Endothelial cell of umbilical vein (primary cell): ENCODE measurements at places on chromosomes 2 and 18. TPM values are rescaled to one million over a fixed set of nuclear protein-coding genes. Genes with fewer than 3 reads are reported as not detected.
A peak's percentile ranks its signal among the peaks of the same experiment; 100 is the strongest.

The LDAH gene
- total RNA-seq: 24.0 and 24.2 TPM in 2 replicates

- H3K4me3 ChIP-seq: no peak overlapping the region
- DNase-seq: no peak
- no peaks in the 10 kb centered on the region for H3K4me1 ChIP-seq
- no peak overlapping the region for H3K27ac ChIP-seq
Observed at GRCh38 chr2:53509831-53510388, 257.7 kb upstream of the CHAC2 start.

The MYO1B gene
- 51.1 and 55.4 TPM in 2 replicates for total RNA-seq

The CIB4 gene
- not detected in 2 replicates for total RNA-seq

The SERPINB12 gene
- total RNA-seq: not detected in 2 replicates

DNA sequence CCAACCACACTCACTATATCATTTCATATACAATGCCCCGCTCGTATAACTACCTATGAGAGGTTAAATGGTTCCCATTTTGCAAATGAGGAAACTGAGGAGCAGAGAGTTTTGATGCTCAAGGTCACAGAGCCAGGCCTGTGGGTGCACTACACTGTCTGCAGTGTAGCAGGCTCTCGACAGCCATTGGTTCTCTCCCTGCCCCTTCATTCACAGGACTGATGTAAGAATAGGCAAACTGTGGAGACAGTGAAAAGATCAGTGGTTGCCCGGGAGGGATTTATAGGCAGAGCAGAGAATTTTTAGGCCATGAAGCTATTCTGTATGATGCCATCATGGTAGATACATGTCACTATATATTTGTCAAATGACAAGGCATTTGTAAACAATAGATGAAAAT lies 39.0 kb upstream of the LBH start:
- no peaks in the 10 kb centered on the region for H3K27me3 ChIP-seq
- H3K4me1 ChIP-seq: no peaks in the 10 kb centered on the region
- DNase-seq: no peak
- H3K36me3 ChIP-seq: no peaks in the 10 kb centered on the region
- no peak overlapping the region for H3K4me3 ChIP-seq

- H3K27ac ChIP-seq: no peak overlapping the region
- H3K27me3 ChIP-seq: no peaks in the 10 kb centered on the region
- DNase-seq: no peak
- H3K4me1 ChIP-seq: no peaks in the 10 kb centered on the region
Observed at GRCh38 chr2:236051351-236051750, 116.8 kb downstream of the GBX2 start.

DNA sequence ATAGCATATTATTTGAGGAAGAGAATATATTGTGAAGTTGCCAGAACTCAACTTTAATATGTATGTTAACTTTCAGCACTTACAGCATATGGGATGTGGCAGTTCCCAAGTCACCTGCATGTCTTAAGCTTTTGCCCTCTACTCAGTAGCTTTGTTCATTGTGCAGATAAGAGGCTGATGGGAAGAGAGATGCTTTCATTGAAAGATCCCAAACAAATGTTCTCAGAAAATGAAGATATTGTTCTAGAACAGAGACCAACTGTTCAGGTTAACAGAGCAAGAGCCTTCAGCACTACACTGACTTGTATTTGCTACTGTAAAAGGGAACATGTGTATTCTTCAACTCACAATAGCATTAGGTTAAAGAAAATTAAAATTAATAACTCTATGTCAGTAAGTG lies 28.1 kb downstream of the GAREM1 start:
- H3K27ac ChIP-seq: no peak overlapping the region
- no peak for DNase-seq
- no peaks in the 10 kb centered on the region for H3K27me3 ChIP-seq
- no peaks in the 10 kb centered on the region for H3K4me1 ChIP-seq
- H3K4me3 ChIP-seq: no peak overlapping the region

- no peak for DNase-seq
- no peak overlapping the region for H3K27ac ChIP-seq
- H3K4me1 ChIP-seq: no peaks in the 10 kb centered on the region
- no peak overlapping the region for H3K4me3 ChIP-seq
- no peaks in the 10 kb centered on the region for H3K27me3 ChIP-seq
- no peaks in the 10 kb centered on the region for H3K36me3 ChIP-seq
Observed at GRCh38 chr2:160942476-160943142, 217.6 kb upstream of the TANK start.

- peaks cover 10% of the 10 kb centered on the region for H3K4me1 ChIP-seq
- H3K27ac ChIP-seq: no peak overlapping the region
- H3K36me3 ChIP-seq: no peaks in the 10 kb centered on the region
- H3K27me3 ChIP-seq: peaks cover 42% of the 10 kb centered on the region
Observed at GRCh38 chr18:36298126-36298741, 721 bp downstream of the FHOD3 start.

DNA sequence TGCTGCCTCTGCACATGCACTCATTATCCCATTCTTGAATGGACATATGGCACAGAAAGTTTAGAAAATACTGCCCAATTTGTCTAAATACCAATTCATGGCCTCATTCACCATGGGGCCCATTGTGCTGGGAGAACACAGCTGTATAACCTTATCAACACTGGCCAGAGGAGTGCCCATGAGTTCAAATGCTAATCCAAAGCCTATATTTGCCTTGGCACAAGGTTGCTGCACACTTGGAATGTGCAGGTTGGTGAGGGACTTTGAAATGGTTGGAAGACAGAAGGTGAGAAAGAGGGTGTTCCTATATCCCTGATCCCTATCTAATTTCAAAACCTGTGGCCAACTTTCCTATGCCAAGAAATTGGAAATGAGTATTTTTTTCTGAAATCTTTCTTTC lies 693.9 kb upstream of the ID2 start:
- H3K27me3 ChIP-seq: no peaks in the 10 kb centered on the region
- no peak for DNase-seq
- H3K4me1 ChIP-seq: no peaks in the 10 kb centered on the region
- H3K27ac ChIP-seq: no peak overlapping the region
- H3K4me3 ChIP-seq: no peak overlapping the region

DNA sequence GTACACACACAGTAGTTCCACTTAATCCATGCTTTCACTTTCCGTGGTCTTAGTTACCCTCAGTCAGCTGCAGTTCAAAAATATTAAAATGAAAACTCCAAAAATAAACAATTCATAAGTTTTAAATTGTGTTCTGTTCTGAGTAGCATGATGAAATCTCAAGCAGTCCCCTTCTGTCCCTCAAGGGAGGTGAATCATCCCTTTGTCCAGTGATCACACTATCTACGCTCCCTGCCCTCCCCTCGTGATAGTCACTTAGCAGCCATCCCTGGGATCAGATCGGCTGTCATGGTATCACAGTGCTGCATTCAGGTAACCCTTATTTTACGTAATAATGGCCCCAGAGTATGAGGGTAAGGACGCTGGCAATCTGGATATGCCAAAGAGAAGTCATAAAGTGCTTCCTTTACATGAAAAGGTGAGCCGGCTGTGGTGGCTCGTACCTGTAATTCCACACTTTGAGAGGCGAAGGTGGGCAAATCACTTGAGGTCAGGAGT lies 5.8 kb upstream of the RTN4 start:
- no peak overlapping the region for H3K4me3 ChIP-seq
- H3K27me3 ChIP-seq: no peaks in the 10 kb centered on the region
- no peak overlapping the region for H3K27ac ChIP-seq
- peaks cover 17% of the 10 kb centered on the region for H3K4me1 ChIP-seq
- no peak for DNase-seq

DNA sequence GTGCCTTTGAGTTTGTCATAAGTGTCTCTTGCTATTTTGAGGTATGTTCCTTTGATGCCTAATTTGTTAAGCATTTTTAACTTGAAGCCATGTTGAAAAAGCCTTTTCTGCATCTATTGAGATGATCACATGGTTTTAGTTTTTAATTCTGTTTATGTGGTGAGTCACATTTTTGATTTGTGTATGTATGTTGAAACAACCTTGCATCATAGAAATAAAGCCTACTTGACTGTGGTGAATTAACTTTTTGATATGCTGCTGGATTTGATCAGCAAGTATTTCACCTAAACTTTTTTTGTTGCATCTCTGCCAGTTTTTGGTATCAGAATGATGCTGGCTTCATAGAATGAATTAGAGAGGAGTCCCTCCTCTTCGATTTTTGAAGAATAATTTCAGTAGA lies 469.7 kb downstream of the CDH2 start:
- H3K36me3 ChIP-seq: no peaks in the 10 kb centered on the region
- no peak overlapping the region for H3K4me3 ChIP-seq
- DNase-seq: no peak
- H3K4me1 ChIP-seq: no peaks in the 10 kb centered on the region
- H3K27me3 ChIP-seq: no peaks in the 10 kb centered on the region
- H3K27ac ChIP-seq: no peak overlapping the region

- no peak overlapping the region for H3K27ac ChIP-seq
- no peak for DNase-seq
- H3K4me3 ChIP-seq: no peak overlapping the region
- peaks cover 30% of the 10 kb centered on the region for H3K4me1 ChIP-seq
- H3K36me3 ChIP-seq: no peaks in the 10 kb centered on the region
- no peaks in the 10 kb centered on the region for H3K27me3 ChIP-seq
Observed at GRCh38 chr2:190786404-190787166, 94.0 kb upstream of the GLS start.

DNA sequence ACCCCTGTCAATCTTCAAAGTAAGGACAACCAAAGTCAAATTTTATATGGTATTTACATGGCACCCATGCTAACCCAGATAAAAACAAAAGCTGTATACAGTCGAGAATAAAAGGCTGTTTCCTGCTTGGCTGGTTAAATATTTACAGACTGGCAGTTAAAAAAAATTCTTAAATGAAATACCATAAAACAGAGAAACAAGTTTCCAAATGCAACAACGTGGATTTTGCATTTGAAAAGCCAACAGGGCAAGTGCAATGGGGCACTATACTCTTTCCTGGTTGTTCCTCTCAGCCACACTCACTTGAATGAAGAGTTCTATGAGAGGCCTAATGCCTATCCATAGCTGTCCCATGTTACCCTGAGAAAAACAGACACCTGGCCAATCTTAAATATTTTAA lies 6.1 kb upstream of the NR4A2 start:
- no peaks in the 10 kb centered on the region for H3K36me3 ChIP-seq
- peaks cover 19% of the 10 kb centered on the region for H3K4me1 ChIP-seq
- no peak overlapping the region for H3K27ac ChIP-seq

DNA sequence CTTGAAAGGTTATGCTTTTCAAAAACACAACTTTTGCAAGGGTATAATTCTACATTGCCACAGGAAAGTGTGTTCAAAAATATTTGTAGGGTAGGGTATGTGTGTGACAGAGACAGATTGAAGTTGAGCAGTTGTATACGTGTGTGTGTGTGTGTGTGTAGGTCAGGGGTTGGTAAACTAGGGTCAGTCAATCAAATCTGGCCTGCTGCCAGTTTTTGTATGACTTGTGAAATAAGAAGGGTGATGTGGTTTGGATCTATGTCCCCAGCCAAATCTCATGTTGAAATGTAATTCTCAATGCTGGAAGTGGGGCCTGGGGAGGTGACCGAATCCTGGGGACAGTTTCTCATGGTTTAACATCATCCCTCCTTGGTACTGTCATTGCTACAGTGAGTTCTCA lies 148.2 kb downstream of the CERS6 start:
- H3K27me3 ChIP-seq: no peaks in the 10 kb centered on the region
- DNase-seq: no peak
- no peak overlapping the region for H3K27ac ChIP-seq
- H3K4me1 ChIP-seq: no peaks in the 10 kb centered on the region

DNA sequence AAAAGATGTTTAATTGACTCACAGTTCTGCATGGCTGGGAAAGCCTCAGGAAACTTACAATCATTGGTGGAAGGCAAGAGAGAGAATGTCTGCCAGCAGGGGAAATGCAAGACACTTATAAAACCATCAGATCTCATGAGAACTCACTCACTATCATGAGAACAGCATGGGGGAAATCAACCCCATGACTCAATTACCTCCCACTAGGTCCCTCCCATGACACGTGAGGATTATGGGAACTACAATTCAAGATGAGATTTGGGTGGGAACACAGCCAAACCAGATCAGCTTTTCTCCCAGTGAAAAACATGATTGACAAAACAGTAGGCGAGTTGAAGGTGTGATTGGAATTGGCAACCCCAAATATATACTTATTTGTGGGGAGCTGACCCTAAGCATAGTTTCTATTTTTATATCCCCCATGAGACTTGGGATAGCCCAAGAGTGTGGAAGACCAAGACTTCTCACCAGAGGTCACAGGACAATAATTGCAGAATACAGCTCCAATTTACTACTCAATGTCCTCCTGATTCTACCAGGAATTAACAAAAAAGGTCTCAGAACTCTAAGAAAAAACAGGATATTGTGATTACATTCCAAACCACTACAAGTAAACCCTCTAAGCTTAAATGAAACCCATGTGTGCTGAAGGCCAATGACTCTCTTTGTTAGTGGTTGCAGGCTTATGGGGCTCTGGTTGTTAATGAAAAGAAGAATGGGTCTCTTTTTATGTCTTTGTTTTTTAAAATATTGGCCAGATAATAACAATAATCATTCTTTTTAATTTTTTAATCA lies 96.1 kb upstream of the PIK3C3 start:
- H3K4me1 ChIP-seq: no peaks in the 10 kb centered on the region
- H3K4me3 ChIP-seq: no peak overlapping the region
- H3K36me3 ChIP-seq: no peaks in the 10 kb centered on the region
- no peaks in the 10 kb centered on the region for H3K27me3 ChIP-seq

DNA sequence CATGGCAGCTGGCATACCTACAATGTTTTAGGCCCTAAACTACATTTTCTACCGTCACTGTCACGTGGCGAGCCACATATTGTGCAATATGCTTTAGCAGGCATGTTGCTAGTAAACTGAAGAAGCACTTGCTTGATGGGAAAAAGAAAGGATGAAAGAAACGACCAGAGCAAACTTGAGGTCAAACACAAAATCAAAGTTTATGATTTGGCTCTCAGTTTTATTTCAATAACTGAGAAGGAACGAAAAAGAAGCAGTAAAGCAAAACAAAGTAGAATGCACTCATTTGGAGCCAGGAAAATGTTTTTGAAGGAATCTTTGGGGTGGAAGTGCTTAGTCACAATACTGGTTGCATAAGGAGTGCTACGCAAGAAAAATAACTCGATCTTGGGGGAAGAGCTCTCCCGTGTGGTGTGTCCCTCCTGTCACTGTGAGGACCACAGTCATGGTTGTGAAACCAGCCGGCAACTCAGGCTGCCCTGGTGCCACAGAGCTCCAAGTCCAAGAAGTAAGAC lies 349.8 kb downstream of the RBM43 start:
- H3K36me3 ChIP-seq: no peaks in the 10 kb centered on the region
- peaks cover 3% of the 10 kb centered on the region for H3K4me1 ChIP-seq
- no peak overlapping the region for H3K27ac ChIP-seq
- H3K27me3 ChIP-seq: no peaks in the 10 kb centered on the region
- peak; percentile 77 for DNase-seq
- H3K4me3 ChIP-seq: no peak overlapping the region

- no peak overlapping the region for H3K27ac ChIP-seq
- no peak overlapping the region for H3K4me3 ChIP-seq
- H3K4me1 ChIP-seq: no peaks in the 10 kb centered on the region
- DNase-seq: peak; percentile 7
- no peaks in the 10 kb centered on the region for H3K36me3 ChIP-seq
- H3K27me3 ChIP-seq: no peaks in the 10 kb centered on the region
Observed at GRCh38 chr18:64097497-64097896, 51.4 kb downstream of the LINC00305 start.
